ENCODE measurements at places on chromosomes 11 and 22.
A peak's percentile ranks its signal among the peaks of the same experiment; 100 is the strongest.

- no peak for DNase-seq
Measured at GRCh38 chr11:111910676-111911562, 651 bp downstream of the CRYAB start.

DNA sequence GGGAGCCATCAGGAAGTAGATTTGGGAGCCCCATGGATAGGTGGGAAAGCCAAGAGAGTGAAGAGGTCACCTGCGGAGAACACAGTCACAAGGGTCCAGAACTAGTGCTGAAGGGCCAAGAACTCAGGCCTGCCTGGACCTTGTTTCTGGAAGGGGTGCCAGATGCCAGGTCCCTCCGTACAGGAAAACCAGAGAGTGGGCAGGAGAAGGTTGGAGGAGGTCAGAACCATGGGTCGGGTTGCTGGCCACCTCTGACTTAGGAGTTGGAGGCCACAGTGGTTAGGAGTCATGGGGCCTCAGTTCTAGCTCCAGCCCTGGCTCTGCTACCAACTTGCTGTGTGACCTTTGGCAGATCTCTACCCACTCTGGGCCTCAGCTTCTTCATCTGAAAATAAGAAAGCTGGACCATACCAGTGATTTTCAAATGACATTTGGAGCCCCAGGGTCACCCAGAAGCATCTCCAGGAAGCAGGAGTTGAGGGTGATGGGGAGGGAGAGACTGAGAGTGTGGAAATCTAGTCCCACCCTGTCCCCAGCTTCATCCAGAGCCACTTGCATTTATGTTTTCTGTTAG, 20.8 kb upstream of the TUB start:
- DNase-seq, result no peak

DNA sequence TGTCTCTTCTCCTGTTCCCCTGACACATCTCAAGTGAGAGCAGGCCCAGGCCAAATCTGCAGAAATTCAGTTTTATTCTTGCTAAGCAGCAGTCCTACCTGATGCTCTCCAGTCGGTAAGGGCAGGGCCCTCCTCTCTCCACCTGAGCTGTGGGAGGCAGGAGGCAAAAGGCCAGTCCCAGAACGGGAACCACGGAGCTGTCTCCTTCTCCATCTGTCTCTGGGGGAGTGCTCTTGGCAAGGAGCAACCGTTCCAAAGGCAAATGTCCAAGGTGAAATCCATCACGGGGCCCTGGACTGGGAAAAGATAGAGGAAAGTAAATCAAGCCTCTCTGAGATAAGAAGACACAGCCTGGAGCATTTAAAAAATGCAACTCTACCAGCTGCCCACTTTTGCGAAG, 65.2 kb upstream of the CDON start:
- DNase-seq, result no peak

- no peak for DNase-seq
Measured at GRCh38 chr11:12415342-12415966, 38.1 kb downstream of the PARVA start.

DNA sequence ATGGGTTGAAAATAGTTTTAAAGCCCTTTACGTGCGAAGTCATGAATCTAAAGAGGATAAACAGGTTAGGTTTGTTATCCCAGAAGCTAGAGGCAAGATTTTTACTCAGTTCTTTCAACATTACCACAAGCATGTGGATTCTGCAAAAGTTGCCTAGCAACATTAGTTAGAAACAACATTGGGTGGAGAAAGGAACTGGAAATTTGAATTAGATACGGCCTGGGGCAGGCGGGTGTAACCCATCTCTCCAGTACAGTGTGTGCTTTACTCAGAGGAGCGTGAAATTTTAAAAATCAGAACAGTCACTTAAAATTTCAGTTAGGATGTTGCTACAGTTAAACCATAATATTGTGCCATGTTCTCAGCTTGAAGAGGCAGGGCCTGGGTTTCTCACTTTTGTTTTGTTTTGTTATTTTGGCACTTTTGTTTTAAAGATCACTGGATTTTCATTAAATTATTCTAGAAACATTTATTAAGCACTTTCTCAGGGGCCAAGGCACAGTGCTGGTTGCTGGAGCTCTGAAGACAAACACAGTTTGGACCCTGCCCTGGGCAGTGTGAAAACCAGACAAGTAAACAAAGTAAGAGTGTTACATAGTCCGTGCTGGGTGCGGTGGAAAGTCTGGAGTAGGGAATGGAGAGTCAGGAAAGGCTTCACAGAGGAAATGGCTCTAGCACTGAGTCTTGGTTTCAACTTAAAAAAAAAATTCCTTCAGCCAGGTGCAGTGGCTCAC, 4.4 kb upstream of the WEE1 start:
- DNase-seq, result peak; percentile 83

DNA sequence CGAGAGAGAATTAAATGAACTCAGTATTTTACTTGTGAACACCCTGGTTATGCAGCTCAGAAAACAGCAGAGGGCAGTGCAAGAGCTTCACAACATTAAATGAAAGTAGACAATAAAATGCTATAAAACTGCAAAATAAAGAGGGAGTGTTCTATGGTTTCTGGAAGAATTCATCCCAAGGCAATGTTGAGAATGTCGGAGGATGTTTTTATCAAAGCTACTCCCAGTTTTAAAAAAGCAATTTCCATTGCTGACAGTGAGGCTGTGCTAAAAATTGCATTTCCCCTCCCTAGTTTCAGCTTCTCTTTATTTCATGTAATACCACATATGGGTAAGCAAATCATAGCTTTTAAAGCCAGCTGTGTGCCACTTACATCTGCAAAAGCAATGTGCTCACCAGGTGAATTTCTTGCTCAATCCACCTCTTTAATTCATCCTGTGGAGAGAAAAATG, 296.8 kb downstream of the RAB38 start:
- DNase-seq, result peak; percentile 74

DNA sequence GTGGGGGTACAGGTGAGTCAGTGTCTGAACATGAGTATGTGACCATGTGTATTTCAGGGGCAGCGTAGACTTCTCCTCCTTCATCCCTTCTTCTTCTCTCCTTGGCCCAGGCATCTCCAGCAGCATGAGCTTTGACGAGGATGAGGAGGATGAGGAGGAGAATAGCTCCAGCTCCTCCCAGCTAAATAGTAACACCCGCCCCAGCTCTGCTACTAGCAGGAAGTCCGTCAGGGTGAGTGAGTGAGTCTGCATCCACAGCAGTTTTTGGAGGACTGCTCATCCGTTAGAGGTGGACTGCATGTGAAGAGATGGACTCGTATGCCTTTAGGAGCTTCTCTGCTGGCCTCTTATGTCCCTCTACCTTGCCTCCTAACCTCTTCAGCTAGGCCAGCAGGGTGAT, 15.6 kb downstream of the TUB start:
- DNase-seq, result no peak

GRCh38 chr11:120212259-120212878, 1.5 kb downstream of the OAF start:
- DNase-seq, result no peak

DNA sequence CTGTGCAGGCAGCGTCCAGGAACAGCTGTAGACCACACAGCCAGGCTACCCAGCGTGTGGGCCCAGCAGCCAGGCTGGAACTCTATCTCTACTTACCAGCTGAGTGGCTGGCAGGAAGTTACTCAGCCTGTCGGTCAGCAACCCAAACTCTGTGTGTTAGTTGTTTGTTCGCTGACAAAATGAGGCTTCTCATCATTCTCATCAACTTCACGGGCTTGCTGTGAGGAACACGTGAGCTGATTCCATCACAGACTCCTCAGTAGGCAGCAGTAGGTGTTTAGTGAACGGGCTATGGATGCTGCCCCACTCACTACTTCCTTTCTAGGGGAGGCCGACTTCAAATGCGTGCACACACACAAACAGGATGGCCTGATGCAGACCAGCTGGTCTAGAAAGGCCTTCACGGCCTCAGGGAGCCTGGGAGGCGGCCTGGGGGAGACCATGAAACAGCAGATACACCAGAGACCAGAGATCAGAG, 830 bp upstream of the SPDYC start:
- no peak for DNase-seq

DNA sequence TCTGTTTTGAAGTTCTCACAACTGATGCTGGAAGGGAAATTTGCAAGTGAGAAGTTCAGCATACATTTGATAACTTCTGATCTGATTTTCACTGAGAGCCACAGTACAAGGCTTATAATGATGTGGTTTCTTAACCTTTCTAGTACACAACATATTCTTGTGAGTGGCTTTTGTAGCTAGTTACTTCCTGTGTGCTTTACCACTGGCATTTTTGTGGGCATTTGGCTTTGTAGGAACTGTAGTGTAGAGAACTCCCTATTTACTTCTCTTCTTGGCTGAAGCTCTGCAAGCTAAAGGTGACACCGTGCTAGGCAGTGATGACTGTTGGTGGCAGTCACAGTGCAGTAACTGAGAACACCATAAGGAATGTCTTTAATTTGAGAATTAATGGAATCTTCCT, 14.9 kb downstream of the USP47 start:
- DNase-seq, result peak; percentile 29

GRCh38 chr11:117062498-117062897, 35.7 kb downstream of the SIK3 start:
- DNase-seq, result no peak

- DNase-seq, result no peak
Measured at GRCh38 chr22:30336752-30337460, 10.2 kb upstream of the TBC1D10A start.

DNA sequence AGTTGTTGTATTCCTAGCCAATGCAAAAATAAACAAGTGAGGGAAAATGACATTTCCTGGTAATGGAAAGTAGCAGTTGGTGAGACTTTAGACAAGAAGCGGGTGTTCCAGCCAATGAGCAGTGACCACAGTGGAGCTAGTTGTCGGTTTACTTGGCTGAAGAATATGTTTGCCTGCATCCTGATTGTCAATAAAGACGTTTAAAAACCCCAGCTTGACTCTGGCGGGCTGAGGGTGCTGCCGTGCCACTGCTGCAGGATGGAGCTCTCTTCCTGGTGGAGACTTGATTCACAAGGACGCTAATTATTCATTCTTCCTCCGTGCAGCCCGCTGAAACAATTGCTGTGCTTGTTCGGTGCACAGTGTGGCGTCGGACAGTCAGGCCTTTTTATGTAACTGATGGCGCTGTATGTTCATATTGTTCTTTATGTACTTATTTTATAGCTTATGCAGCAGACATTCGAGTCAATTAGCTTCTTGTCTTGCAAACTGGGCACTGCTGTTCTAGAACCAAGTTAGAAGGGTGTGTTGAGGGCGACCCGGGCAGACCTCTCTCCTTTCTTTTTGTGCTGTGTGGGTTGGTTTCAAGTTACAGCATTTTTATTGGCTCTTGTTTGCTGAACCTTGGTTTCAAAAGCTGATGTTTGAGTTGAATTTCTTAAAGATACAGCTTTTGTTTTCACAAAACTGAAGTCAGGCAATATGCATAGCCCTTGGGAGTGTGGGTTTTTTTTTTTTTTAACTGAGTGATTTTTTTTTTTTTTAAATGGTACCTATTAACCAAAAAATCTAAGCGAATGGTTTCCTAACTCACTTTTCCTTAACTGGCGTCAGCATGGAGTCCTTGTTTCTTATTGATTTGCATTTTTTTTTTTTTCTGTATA, 153.9 kb downstream of the TEAD1 start:
- DNase-seq, result peak; percentile 90

DNA sequence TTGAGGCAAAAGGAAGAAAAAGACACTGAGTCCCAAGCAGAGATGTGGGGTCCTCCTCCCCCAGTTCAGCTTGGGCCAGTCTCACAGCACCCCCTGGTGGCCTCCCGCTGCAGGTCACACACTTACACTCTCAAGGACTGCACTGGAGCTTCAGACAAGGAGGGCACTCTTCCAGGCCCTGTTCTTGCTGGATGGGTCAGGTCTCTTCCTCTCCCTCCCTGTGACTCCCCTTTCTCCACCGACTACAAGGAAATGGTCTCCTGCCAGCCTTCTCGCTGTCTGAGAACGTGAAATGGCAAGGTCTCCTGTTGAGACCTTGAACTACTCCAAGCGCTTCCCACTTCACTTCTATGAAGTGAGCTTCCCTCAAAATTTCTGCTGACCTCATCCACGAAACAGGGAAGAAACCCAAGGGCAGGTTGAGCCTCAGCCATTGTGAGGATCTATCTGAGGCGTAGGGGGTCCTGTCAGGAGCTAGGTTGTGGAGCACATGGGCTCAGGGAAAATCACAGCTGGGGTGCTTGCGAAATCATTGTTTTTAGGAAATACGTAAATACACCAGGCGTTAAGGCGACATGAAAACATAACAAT, 11.2 kb upstream of the IGLL1 start:
- peak; percentile 62 for DNase-seq

- DNase-seq, result no peak
Measured at GRCh38 chr11:8814209-8814922, 96.6 kb upstream of the AKIP1 start.

- DNase-seq, result no peak
Measured at GRCh38 chr11:65595131-65595530, 469 bp downstream of the KCNK7 start.

GRCh38 chr11:11777897-11778296, 63.9 kb upstream of the USP47 start:
- DNase-seq, result no peak

DNA sequence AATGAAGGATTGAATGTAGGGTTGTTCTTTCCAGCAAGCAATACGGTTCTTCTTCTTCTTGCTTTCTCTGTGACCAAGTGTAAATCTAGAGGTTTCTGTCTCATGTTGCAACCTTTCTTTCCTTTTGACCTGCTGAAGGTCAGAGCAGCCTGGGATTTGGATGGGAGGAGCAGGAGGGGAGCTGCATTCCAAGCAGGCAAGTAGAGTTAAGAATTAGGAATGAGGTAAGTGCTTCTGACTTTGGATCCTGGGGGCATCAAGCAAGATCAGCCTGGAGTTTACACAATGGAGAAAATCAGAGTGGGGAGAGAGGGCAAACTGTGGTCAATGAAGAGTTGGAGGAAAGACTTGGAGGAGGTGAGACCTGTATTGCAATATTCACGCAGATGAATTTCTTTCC, 225.6 kb upstream of the ZBED5 start:
- DNase-seq, result no peak

DNA sequence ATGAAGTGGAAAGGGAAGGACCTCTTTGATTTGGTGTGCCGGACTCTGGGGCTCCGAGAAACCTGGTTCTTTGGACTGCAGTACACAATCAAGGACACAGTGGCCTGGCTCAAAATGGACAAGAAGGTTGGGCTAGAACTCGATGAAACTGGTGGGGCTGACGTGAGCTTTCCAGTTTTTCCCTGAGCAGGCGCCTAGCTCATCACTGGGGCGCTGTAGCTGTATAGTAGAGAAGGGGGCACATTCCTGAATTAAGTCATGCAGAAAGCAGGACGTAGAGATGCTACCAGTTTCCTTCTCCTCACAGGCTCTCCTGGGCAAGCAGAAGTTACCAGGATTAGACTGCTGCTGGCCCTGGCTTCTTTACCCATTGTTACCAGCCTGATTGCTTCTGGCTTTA, 33.3 kb downstream of the NF2 start:
- no peak for DNase-seq

DNA sequence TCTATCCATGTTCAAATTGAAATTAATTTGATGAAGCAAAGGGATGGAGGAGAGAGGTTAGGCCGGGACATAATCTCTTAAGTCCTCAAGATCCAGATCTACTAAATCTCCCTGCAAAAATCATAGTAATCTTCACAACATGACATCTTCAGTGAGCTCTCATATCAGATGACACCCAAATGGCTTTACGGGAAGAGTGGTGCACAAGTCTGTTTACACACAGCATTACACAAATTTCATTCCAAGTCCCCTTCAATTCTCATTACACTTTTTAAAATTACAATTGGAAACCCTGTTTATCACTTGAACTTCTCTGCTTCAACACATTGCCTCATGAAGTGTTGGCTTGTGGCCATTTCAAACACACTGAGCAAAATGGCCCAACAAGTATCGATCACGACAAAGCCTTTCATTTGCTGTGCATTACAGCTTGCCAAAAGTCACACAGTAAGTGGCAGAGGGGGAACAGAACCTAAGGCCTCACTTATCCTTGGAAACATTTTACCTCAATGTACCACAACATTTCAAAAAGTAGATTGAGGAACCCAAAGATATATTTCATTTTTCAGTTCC, 17.9 kb upstream of the TPH1 start:
- peak; percentile 40 for DNase-seq
